ENCODE measurements at places on chromosomes 13 and 19.
A peak's percentile ranks its signal among the peaks of the same experiment; 100 is the strongest.

- H3K4me1 ChIP-seq = peaks cover 88% of the 10 kb centered on the region
- DNase-seq = peak; percentile 25
- peak overlapping the region; percentile 91 for H3K27ac ChIP-seq
- peak overlapping the region; percentile 5 for H3K4me3 ChIP-seq
- peaks cover 41% of the 10 kb centered on the region for H3K36me3 ChIP-seq
Observed at GRCh38 chr19:49564616-49565045, 15.7 kb downstream of the NOSIP start.

- no peak within 1 kb of the TSS for H3K27ac ChIP-seq
- H3K27me3 ChIP-seq = peaks cover 3% of the 10 kb centered on the region
- H3K4me3 ChIP-seq = no peak within 1 kb of the TSS
- H3K36me3 ChIP-seq = no peaks in the 10 kb centered on the region
- H3K4me1 ChIP-seq = peaks cover 6% of the 10 kb centered on the region
Observed at GRCh38 chr19:46229442-46229841, at the start of gene IGFL1. Gene IGFL1, plus strand, starts transcription at chr19:46229742. Its CDS starts 33 bp downstream, at chr19:46229775.

DNA sequence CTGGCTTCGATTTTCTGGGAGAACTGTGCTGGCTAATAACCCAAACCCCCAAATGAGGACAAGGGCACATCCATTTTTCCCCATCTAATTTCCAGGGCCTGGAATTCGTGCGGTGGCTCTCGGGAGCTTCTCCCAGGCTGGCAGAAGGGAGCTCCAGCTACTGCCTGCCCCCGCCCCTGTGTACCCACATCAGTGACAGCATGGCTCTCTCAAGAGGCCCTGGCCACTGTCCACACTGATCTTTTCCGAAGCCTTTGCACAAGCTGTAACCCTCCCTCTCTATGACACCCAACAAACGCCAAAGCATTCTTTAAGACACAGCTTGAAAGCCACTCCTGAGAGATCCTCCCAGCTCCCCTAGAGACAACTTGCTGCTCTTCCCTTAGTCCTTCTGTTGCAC is 73.1 kb downstream of the ZIC5 start:
- peaks cover 13% of the 10 kb centered on the region for H3K4me1 ChIP-seq
- H3K27me3 ChIP-seq = peaks cover 70% of the 10 kb centered on the region
- no peaks in the 10 kb centered on the region for H3K36me3 ChIP-seq

DNA sequence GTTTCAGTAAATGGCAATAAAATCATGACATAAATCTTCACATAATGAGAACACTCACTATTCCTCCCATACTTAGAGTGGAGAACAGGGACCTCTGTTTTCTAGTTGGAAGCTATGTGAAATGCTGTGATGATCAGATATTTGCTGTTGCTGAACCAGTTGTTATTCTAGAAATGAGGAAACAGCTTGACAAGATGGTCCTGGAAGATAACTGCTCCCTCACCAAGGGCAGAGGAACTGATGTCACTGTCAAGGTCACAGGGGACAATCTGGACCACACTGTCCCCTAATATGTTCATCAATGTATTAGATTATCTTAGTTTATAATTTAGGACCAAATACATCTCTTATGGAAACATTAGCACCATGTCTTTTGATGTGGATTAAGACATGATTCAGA is 1173.3 kb downstream of the PCDH17 start:
- H3K36me3 ChIP-seq = no peaks in the 10 kb centered on the region
- H3K4me3 ChIP-seq = no peak overlapping the region
- no peak overlapping the region for H3K27ac ChIP-seq
- DNase-seq = no peak
- H3K27me3 ChIP-seq = no peaks in the 10 kb centered on the region

- H3K4me3 ChIP-seq = no peak overlapping the region
- no peaks in the 10 kb centered on the region for H3K4me1 ChIP-seq
- no peak for DNase-seq
- no peaks in the 10 kb centered on the region for H3K27me3 ChIP-seq
Observed at GRCh38 chr19:1307755-1308303, 22.2 kb downstream of the EFNA2 start.

- H3K36me3 ChIP-seq = no peaks in the 10 kb centered on the region
- H3K27me3 ChIP-seq = no peaks in the 10 kb centered on the region
- H3K27ac ChIP-seq = peak overlapping the region; percentile 2
- DNase-seq = no peak
- H3K4me3 ChIP-seq = no peak overlapping the region
Observed at GRCh38 chr19:5268801-5269200, 71.8 kb downstream of the PTPRS start.

- H3K27ac ChIP-seq = no peak overlapping the region
- H3K27me3 ChIP-seq = no peaks in the 10 kb centered on the region
- H3K4me1 ChIP-seq = no peaks in the 10 kb centered on the region
- H3K4me3 ChIP-seq = no peak overlapping the region
Observed at GRCh38 chr13:41682766-41683165, 225.4 kb downstream of the RGCC start.

GRCh38 chr13:44110091-44110621 is 230.5 kb downstream of the LACC1 start:
- H3K36me3 ChIP-seq = no peaks in the 10 kb centered on the region
- no peak overlapping the region for H3K27ac ChIP-seq
- no peak overlapping the region for H3K4me3 ChIP-seq

DNA sequence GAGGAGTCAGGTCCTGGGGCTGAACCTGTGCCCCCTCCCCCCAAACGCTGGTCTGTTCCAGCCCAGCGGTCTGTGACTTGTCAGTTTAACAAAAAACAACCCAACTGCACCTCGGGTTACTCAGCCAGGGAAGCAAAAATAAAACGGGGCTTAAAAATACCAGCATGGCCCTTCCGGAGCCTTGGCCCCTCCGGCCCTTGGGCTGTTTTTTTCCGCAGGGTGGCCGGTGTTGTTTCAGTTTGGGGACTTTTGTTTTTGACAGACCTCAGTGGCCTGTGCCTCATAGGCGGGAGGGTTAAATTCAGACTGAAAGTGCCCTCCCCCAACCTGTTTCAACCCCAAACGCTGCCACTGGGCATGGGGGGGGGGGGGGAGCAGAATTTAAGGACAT is 4.0 kb downstream of the TCF3 start:
- no peak overlapping the region for H3K4me3 ChIP-seq
- H3K4me1 ChIP-seq = peaks cover 22% of the 10 kb centered on the region
- DNase-seq = no peak
- H3K27ac ChIP-seq = no peak overlapping the region
- H3K27me3 ChIP-seq = no peaks in the 10 kb centered on the region
- H3K36me3 ChIP-seq = peaks cover 5% of the 10 kb centered on the region

DNA sequence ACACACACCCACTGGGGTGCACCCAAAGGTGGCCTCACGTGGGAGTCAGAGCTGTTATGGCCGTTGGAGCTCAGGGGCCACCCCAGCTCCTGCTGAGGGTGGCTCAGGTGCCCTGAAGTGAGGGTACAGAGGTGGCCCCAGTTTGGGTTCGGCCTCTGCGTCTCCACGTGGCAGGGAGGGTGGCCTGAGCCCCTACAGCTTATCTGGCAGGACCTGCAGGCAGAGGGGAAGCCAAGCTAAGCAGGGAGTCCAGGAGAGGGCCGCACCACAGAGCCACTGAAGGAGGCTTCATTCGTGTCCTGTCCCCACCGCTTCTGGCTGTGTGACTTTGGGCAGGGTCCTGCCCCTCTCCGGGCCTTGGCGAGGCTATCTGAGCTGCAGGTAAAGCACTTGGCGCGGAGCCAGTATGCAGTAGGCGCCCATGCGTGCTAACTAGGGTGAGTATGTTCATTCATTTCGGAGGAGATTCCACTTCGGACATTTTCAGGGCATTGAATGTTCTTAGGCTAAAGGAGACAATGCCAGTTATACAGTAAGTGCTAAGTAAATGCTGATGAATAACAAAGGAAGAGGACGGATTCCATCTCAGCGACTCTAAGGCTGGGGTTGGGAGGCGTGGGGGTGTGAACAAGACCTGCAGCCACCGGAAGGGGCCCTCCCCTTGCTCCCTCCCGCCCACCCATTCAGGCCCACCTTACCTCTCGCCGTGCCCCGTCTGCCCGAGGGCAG is 4.9 kb downstream of the REX1BD start:
- peaks cover 27% of the 10 kb centered on the region for H3K4me1 ChIP-seq
- DNase-seq = no peak
- peaks cover 16% of the 10 kb centered on the region for H3K36me3 ChIP-seq

DNA sequence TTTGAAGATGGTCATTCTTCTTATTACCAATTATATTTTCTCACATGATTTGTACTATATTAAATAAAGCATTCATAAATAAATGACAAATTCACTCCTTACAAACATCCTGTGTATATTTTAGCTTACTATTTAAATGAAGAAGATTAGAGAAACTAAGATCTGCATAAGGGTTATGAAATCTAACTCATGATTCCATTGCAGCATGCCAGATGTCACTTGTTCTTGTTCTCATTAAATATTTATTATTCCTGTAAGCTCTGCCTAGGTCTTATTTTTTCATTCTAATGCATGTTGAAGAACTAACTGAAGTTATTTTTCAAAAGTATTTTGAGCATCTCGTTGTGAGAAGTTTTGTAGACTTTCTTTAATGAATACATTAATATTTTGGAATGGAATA is 18.3 kb downstream of the NUP58 start:
- no peak overlapping the region for H3K27ac ChIP-seq
- DNase-seq = no peak
- H3K36me3 ChIP-seq = peaks cover 32% of the 10 kb centered on the region
- no peak overlapping the region for H3K4me3 ChIP-seq
- peaks cover 10% of the 10 kb centered on the region for H3K4me1 ChIP-seq

DNA sequence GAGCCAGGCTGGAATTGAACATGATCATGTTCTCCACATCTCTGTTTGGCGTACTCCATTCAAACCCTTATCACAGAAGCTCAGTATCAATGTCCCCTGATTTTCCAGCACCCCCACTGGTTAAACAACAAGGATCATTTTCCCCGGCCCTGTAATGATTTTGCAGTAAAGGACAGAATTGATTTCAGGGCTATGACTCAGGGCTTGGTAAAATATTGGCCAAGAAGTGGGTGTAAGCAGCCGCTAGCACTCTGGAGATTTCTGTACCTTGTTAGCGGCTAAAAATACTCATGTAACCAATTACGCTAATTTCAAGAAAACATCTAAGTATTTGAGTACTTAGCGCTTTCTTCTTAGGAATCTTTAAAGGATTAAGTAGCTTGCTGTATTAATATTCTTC is 69.5 kb upstream of the FNDC3A start:
- DNase-seq = no peak
- no peak overlapping the region for H3K4me3 ChIP-seq
- peaks cover 2% of the 10 kb centered on the region for H3K4me1 ChIP-seq
- no peak overlapping the region for H3K27ac ChIP-seq
- H3K36me3 ChIP-seq = no peaks in the 10 kb centered on the region

GRCh38 chr19:29897466-29897865 is 44.6 kb upstream of the URI1 start:
- H3K4me3 ChIP-seq = no peak overlapping the region
- H3K27me3 ChIP-seq = peaks cover 7% of the 10 kb centered on the region
- no peak for DNase-seq
- H3K4me1 ChIP-seq = no peaks in the 10 kb centered on the region
- no peaks in the 10 kb centered on the region for H3K36me3 ChIP-seq

DNA sequence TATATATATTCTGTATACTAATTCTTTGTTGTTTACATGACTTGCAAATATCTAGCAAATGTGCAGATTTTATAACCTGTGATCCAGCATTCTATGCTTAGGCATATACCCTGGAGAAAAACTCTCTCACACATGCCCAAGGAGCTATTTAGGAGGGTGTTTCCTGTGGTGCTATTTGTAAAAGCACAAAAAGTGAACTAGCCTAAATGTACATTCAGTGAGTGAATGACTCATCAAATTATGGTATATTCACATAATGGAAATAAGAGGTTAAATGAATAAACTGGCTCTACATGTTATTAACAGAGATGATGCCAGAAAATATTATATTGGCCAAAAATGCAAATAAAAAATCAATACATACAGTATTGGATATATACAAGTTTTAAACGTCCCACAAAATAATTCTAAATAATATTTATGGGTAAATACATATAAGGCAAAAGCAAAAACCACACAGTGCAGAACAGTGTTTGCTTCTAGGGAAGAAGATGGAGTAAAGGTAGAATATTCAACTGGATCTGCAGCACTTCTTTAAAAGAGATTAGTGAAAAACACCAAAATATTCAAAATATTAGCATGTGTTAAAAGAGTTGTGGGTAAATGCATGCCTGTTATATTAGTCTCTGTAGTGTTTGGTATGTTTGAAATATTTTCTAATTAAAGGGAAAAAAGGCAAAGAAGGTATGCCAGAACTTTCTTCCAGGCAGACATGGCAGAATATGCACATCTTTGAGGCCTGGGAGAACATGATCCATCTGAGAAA is 344.7 kb downstream of the KLF5 start:
- no peak for DNase-seq
- H3K27ac ChIP-seq = no peak overlapping the region
- no peaks in the 10 kb centered on the region for H3K36me3 ChIP-seq

DNA sequence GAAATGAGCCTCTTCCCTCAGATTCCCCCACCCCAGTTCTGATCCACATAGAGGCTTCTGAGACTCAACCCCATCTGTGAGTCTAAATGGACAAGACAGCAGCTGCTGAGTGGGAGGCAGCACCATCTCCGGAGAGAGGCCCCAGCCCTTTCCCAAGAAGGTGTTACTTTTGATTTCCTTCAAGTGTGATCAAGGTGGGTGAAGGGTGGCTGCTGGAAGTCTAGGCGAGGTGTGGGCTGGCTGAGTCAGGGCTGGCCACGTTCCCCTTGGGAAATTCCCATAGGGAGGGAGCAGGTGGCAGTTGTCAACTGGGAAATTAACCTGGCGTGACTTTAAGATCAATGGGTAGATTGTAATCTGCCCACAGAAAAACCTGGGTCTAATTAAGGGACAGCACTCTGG is 148.0 kb downstream of the FOXO1 start:
- peak; percentile 19 for DNase-seq
- H3K27me3 ChIP-seq = no peaks in the 10 kb centered on the region
- no peak overlapping the region for H3K4me3 ChIP-seq
- H3K4me1 ChIP-seq = peaks cover 33% of the 10 kb centered on the region
- H3K27ac ChIP-seq = peak overlapping the region; percentile 48

- H3K27me3 ChIP-seq = no peaks in the 10 kb centered on the region
- no peak overlapping the region for H3K4me3 ChIP-seq
- H3K36me3 ChIP-seq = no peaks in the 10 kb centered on the region
- H3K4me1 ChIP-seq = no peaks in the 10 kb centered on the region
Observed at GRCh38 chr19:18878858-18879578, 16.9 kb downstream of the CERS1 start.

DNA sequence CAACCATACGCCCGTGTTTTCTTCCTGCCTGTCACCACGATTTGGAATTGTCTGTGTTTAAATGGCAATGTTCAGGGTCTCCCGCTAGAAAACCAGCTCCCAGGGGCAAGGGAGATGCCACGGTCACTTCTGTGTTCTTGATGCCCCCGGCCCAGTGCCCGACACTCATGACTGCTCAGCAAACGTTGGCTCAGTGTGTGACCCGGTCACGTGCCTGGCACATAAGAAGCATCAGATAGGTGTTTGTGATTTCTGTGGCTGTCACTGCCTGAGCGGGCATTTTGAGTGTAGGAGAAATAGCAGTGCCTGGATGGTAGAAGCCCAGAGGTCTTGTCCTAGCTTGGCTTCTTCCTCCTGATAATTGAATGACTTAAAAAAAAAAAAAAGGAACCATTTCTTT is 15.5 kb downstream of the HDGFL2 start:
- no peak for DNase-seq
- peaks cover 3% of the 10 kb centered on the region for H3K4me1 ChIP-seq
- H3K4me3 ChIP-seq = no peak overlapping the region
